Right ventricle myocardium superior (tissue), 1 donor: ENCODE measurements at places on chromosomes 3 and 15. TPM values are rescaled to one million over a fixed set of nuclear protein-coding genes. Genes with fewer than 3 reads are reported as not detected.

TRANK1 gene
- 3.4 TPM for total RNA-seq

NDUFB4 gene
- total RNA-seq: 570 TPM

PXYLP1 gene
- 10.8 TPM for total RNA-seq

PAQR9 gene
- total RNA-seq: 10.6 TPM

MORC1 gene
- not detected for total RNA-seq

NCKIPSD gene
- total RNA-seq: 13.3 TPM

- DNase-seq: no peak
These were observed 205.6 kb downstream of the NECTIN3 start for GRCh38 chr3:111277226-111277625.

GRCh38 chr3:69748503-69748902, 9.2 kb downstream of the MITF start:
- DNase-seq: no peak

DNA sequence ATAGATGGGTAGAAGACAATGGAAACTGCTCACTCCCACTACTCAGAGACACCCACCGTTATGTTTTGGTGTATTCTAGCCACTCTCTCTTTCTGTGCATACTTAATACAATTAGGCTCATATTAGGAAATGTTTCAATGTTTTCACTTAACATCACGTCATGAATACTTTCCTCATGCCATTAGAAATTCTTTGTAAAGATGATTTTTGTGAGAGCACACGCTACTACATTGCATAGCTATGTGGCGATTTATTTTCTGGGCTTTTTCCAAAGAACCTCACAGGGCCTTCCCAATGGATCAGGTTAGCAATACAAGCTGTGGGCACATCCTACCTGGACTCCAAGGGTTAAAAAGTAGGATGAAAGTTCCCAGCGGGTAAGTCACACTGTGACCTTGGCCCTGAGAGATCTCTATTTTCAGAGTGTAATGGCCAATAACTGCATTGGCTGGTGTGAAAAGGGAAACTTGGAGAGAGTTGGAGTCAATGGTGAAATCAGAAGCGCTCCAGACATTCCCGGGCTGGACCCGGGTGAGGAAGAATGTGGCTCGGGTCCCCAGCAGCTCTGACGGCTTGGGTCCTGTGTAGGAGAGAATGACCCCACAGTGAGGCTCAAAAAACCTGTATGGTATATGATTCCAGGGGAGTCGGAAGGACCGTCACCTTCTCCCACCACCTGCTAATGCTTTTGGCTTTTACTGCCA, 25.8 kb upstream of the TGM5 start:
- DNase-seq: no peak

GRCh38 chr15:67100124-67100791, 34.9 kb downstream of the SMAD3 start:
- no peak for DNase-seq

- no peak for DNase-seq
These were observed 259.9 kb upstream of the SLCO3A1 start for GRCh38 chr15:91593653-91594052.

DNA sequence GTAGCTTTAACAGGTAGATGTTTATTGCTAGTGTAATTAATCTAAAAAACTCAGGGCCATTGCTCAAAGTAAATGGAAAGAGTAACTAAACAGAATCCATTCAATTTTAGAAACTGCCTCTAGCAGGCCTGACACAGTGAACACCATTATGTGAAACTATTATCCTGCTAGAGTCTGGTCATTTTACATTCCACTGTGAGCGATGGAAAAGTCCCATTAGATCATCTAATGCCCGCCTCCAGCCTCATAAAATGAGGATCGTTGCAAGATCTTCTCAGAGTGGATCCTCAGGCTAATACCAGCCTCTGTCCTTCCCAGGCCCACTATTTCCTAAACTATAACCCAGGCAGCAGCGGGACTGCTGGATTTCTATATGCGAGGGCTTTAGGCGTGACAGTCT, 107.7 kb downstream of the WDR76 start:
- no peak for DNase-seq

DNA sequence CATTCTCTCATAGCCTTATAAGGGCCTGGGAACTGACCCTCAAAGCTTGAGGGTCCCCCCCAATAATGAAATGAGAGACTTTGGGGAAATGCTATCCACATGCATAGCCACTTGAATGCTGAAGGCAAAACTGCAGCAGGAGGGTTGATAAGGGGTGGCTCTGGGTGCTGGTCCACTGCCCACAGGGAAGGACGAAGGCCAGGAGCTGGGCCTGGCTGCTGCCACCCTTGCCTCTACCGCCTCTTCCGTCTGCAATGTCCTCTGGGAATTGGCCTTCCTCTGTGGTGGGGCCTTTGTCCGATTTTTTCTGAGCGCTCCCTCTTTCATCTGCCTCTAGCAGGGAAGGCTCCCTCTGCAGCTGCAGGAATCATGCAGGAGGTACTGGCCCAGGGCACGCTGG, 41.0 kb downstream of the OCA2 start:
- no peak for DNase-seq

DNA sequence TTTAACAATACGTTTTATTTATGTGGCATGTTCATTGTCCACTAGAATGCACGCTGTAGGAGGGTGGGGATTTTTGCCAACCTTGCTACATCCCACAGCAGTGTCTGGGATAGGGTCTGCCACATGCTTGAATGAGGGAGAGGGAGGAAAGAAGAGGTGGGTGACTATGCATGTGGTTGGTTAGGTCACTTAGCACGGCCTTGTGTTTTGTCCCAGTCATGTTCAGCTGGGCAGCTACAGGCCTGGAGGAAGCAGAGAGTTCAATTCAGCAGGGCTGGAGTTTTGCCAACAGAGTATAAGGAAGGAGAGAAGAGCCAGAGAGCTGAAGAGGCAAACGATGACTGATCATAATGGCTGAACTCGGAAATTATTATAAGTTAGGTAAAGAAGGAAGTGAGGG, 268.4 kb upstream of the NSMCE3 start:
- no peak for DNase-seq

GRCh38 chr3:197298945-197299854, 788 bp upstream of the DLG1 start:
- peak; percentile 60 for DNase-seq

- DNase-seq: no peak
These were observed 466.4 kb downstream of the DIPK2A start for GRCh38 chr3:144437989-144438388.

- DNase-seq: no peak
These were observed 28.6 kb downstream of the NEK10 start for GRCh38 chr3:27340534-27340933.

GRCh38 chr3:64832098-64832497, 144.3 kb upstream of the ADAMTS9 start:
- DNase-seq: no peak

GRCh38 chr3:50008931-50009330, 69.0 kb downstream of the RBM6 start:
- DNase-seq: no peak

DNA sequence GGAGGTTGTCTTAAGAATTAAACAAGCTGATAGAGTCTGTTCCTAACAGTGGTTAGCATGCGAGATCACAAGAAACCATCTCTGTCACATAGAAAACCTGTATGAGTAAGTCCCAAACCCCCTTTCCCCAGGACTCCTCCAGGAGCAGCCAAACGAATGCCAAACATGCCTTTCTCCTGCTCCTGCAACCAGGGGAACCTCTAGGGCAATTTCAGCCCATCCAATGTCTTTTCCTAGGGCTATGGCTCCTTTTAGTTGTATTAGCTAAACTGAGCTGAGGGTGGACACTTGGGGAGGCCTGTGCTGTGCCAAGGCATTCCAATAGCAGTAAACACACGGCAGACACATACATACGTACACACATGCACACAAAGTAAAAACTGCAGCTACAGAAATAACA, 36.5 kb upstream of the TIMP4 start:
- DNase-seq: no peak

GRCh38 chr15:97712530-97712929, 248.0 kb upstream of the ARRDC4 start:
- DNase-seq: no peak

DNA sequence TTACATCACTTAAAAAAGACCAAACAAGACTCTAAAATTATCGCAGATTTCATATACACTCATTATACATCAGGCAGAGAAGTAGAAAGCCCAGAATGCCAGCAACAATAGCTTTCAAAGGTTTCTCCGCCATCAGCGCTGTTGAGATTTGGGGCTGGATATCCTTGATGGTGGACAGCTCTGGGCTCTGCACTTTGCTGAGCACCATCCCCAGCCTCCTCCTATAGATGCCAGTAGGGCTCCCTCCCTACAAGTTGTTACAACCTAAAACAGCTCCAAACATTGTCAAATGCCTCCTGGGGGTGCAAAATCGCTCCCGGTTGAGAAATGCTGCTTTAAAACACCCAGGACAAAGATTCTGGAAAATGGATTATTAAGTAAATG, 73.5 kb downstream of the ATP10A start:
- no peak for DNase-seq

- no peak for DNase-seq
These were observed 613 bp downstream of the SEC13 start for GRCh38 chr3:10320320-10320677.

- DNase-seq: no peak
These were observed 27.6 kb downstream of the ZNF589 start for GRCh38 chr3:48268381-48268935.

GRCh38 chr3:178086144-178086825, 450.0 kb upstream of the KCNMB2 start:
- DNase-seq: no peak

GRCh38 chr15:31360843-31361763, 34.5 kb downstream of the KLF13 start:
- peak; percentile 68 for DNase-seq

GRCh38 chr15:66472176-66472999, 25.2 kb downstream of the SNAPC5 start:
- no peak for DNase-seq

GRCh38 chr15:67244971-67245478, 9.4 kb downstream of the AAGAB start:
- DNase-seq: no peak

DNA sequence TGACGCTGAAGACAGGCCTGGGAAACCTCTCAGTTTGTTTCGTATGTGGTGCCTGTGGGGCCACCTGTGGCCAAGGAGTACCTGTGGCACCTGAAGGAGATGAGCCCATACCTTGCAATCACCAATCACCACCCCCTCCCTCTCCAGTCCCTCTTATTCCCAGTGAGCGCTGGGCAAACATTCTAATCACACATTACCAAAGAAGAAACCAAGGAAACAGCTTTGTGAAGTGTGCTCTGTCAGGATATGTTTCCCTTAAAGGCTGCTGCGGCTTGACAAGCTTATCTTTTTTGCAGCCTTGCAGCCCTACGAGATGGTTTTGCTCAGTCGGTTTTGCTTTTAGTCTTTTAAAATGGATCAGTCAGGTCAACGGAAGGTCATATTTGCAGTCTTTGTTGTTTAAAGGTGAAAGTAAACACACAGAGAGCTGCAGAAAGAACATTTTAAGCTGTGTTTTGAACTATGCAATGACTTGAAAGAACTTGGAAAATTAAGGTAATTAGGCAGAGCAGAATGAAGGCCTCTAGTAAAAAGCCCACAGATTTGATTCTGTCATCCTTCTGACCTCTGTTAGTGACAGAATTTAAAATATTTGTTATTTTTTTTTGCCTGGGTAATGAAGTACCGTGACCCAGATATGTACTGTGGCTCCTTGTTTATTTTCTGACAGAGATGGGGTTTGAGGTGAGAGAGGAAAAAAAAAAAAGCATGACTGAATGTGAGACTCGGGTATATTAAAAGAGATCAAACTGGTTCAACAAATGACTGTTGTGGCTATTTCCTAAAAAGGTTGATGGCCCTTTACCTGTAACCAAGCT, 461.4 kb downstream of the NSUN3 start:
- DNase-seq: no peak

- DNase-seq: no peak
These were observed 40.0 kb downstream of the TKT start for GRCh38 chr3:53215816-53216215.

GRCh38 chr3:29280404-29281093, at the start of gene RBMS3:
TSS of gene RBMS3 (plus strand) at chr3:29281071.
- DNase-seq: peak; percentile 91
